Fibroblast of the aortic adventitia (primary cell): ENCODE measurements at places on chromosomes 4 and X. TPM values are rescaled to one million over a fixed set of nuclear protein-coding genes. Genes with fewer than 3 reads are reported as not detected.

PPEF1 gene
- not detected in 2 replicates for total RNA-seq

DIPK2B gene
- 0.09 and 0.16 TPM in 2 replicates for total RNA-seq

RADX gene
- 7.5 and 18.8 TPM in 2 replicates for total RNA-seq

UBE2D3 gene
- 247 and 487 TPM in 2 replicates for total RNA-seq

ABCG2 gene
- total RNA-seq, result 0.90 and 7.0 TPM in 2 replicates

BMX gene
- total RNA-seq, result 0.18 and 0.90 TPM in 2 replicates

MTCP1 gene
- total RNA-seq, result 1.6 TPM in 2 replicates

TRAPPC2 gene
- total RNA-seq, result 21.5 and 31.4 TPM in 2 replicates

EVC gene
- 58.2 and 127 TPM in 2 replicates for total RNA-seq

NDUFC1 gene
- 29.1 and 34.4 TPM in 2 replicates for total RNA-seq

FGG gene
- total RNA-seq, result not detected in 2 replicates

GAR1 gene
- total RNA-seq, result 6.6 and 7.4 TPM in 2 replicates

DGKQ gene
- 9.9 and 13.7 TPM in 2 replicates for total RNA-seq

RLIM gene
- 41.3 and 63.9 TPM in 2 replicates for total RNA-seq

RHOH gene
- not detected in 2 replicates for total RNA-seq

FABP2 gene
- not detected in 2 replicates for total RNA-seq

WNK3 gene
- 0.27 and 10.5 TPM in 2 replicates for total RNA-seq

MAGEB17 gene
- total RNA-seq, result not detected in 2 replicates

USP38 gene
- 23.5 and 28.8 TPM in 2 replicates for total RNA-seq

PAGE1 gene
- not detected in 2 replicates for total RNA-seq

BRS3 gene
- not detected in 2 replicates for total RNA-seq

PLP2 gene
- 8.7 and 93.2 TPM in 2 replicates for total RNA-seq

CXCL1 gene
- 1.3 and 5.2 TPM in 2 replicates for total RNA-seq

GPR50 gene
- total RNA-seq, result not detected in 2 replicates

TMEM154 gene
- total RNA-seq, result 5.5 and 15.5 TPM in 2 replicates

RBM47 gene
- 0.72 and 8.3 TPM in 2 replicates for total RNA-seq

DCHS2 gene
- total RNA-seq, result under 0.01 TPM in 1 of 2 replicates, not detected in the other

FDCSP gene
- not detected in 2 replicates for total RNA-seq

TEX13B gene
- not detected in 2 replicates for total RNA-seq

MAGEA9B gene
- total RNA-seq, result not detected in 2 replicates

GAK gene
- 49.4 and 66.9 TPM in 2 replicates for total RNA-seq

ZNF185 gene
- total RNA-seq, result 1.1 and 4.7 TPM in 2 replicates

ANOS1 gene
- total RNA-seq, result 4.9 and 7.5 TPM in 2 replicates

IQSEC2 gene
- total RNA-seq, result 3.6 and 5.6 TPM in 2 replicates

UGT8 gene
- total RNA-seq, result 0.27 and 0.33 TPM in 2 replicates

MAML3 gene
- 3.1 and 4.6 TPM in 2 replicates for total RNA-seq

STS gene
- total RNA-seq, result 4.0 and 13.3 TPM in 2 replicates

TCEAL9 gene
- total RNA-seq, result 225 and 327 TPM in 2 replicates

SULT1B1 gene
- total RNA-seq, result 0.74 and 1.3 TPM in 2 replicates

SUPT20HL2 gene
- total RNA-seq, result not detected in 2 replicates

CYTL1 gene
- total RNA-seq, result 12.5 TPM in 1 of 2 replicates, not detected in the other

RBM46 gene
- 0.57 TPM in 1 of 2 replicates, not detected in the other for total RNA-seq

OTC gene
- total RNA-seq, result not detected in 2 replicates

SMIM14 gene
- 121 and 122 TPM in 2 replicates for total RNA-seq

GPR78 gene
- total RNA-seq, result 0.36 and 2.0 TPM in 2 replicates
